KBM-7 (cell line): ENCODE measurements at places on chromosomes 13 and 19.

DNA sequence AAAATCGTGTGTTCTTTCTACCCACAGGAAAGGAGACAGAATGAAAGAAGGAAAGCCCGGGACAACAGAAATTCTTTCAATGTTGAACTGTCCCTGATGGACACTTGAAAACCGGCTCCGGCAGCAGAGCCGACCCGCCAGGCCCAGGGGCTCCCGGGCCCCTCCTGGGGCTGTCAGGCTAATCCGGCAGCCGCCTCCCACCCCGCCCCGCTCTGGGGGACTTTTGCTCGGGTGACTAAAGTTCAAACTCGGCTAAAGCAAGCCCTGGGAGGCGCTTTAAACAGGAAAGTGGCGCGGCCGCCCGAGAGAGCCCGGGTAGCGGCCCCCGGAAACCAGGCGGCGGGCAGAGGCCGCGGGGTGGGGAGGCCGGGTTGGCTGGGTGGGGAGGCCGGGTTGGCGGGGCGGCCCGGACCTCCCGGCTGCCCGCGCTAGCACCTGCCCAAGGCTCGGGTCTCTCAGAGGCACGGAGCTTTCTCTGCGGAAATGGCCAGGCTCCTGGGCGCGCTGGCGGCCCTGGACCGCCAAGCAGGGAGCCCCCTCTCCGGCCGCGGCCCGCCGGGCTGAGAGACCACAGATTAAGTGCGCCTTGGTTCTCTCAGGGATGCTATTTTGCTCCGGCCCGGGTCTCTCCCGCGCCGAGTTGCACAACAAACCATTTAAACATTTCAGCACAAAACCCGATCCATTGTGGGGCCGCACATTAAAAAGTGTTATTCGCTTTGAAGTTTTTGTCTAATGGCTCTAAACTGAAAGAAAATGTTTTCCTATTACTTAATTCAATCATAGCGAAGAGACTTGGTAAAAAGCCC is 2.6 kb upstream of the GSX1 start:
- no peak for DNase-seq

- DNase-seq: no peak
These were observed 666 bp downstream of the BIVM start for GRCh38 chr13:102799426-102800144.

GRCh38 chr13:80161896-80162295 is 179.0 kb downstream of the SPRY2 start:
- DNase-seq: no peak

DNA sequence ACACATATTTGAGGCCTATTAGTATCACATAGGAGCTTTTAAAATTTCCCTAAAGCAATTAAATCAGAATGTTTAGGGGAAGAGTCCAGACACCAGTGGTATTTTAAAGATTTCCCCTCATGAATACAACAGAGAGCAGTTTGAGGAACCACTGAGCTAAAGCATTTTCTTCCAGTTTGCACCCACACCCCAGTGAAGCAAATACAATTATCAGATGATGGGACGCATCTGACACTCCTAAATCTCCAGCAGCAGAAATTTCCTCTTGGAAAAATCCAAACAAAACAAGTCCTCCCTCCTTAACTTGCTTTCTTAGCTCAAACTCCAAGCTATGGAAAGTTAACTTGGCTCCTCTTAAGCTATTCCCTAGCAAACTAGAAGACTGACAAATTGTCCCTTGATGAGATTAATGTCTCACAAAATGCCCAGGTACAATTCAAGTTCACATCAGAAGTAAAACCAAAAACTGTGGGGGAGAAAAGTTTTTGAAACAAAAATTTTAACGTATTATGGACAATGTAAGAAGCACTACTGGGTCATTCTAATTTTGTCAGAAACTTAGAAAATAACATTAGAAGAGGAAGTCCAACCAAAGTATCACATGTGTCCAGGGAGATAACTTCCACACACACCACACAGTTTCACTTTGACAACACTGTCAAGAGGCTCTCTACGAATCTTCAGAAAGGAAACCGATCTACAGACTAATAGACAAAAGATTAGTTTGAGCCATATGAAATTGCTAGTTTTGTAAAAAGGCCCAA is 74.1 kb downstream of the ABCC4 start:
- DNase-seq: peak; percentile 79

DNA sequence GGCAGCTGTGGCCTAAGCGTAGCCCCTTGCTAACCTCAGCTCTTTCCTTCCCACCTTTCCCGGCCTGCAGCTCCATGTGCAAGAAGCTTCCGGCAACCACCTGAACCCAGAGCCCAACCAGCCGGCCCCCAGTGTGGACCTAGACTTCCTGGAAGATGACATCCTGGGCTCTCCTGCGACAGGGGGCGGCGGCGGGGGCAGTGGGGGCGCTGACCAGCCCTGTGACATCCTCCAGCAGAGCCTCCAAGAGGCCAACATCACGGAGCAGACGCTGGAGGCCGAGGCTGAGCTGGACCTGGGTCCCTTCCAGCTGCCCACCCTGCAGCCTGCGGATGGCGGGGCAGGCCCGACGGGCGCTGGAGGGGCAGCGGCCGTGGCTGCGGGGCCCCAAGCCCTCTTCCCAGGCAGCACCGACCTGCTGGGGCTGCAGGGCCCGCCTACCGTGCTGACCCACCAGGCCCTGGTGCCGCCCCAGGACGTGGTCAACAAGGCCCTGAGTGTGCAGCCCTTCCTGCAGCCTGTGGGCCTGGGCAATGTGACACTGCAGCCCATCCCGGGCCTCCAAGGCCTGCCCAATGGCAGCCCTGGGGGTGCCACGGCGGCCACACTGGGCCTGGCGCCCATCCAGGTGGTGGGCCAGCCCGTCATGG is 33.8 kb upstream of the EHD2 start:
- DNase-seq: no peak

DNA sequence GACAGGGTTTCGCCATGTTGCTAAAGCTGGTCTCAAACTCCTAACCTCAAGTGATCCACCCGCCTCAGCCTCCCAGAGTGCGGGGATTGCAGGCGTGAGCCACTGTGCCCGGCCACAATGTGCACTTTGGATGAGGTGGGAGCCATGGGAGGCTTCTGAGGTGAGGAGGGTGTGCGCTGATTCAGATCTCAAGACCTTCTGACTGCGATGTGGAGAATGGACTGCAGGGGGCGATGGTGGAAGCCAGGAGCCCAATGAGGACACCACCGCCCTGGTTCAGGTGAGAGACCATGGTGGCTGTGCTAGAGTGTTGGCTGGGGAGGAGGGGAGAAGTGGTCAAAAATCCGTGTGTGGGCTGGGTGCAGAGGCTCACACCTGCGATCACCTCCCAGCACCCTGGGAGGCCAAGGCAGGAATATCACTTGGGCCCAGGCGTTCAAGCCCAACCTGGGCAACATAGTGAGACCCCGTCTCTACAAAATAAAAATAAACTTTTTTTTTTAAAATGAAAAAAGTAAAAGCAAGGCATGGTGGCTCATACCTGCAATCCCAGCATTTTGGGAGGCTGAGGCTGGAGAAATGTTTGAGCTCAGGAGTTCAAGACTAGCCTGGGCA is 5.6 kb downstream of the INAFM1 start:
- peak; percentile 57 for DNase-seq

DNA sequence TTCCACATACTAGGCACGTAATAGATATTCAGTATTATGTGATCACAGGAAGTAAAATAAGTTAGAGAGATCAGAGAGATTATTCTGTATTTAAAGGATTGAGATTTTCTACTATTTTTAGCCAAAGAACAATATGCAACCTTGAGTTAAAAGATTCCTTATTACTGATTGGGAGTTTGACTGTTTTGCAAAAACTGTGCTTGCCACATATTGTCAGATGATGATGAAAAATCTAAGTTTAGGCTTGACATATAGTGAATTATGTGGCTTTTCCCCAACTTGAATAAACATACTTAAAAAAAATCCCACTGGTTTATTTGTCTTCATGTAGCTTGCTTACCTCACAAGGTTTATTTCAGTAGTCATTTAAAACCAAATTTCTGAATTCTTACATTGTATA is 194.4 kb downstream of the KCNRG start:
- no peak for DNase-seq

- DNase-seq: peak; percentile 36
These were observed 8.3 kb upstream of the TLE6 start for GRCh38 chr19:2969104-2969504.

GRCh38 chr19:18437491-18438330 is at the start of gene ISYNA1:
Gene ISYNA1, minus strand, starts transcription at chr19:18438133. Its CDS starts 154 bp downstream, at chr19:18437979.
- DNase-seq: no peak

DNA sequence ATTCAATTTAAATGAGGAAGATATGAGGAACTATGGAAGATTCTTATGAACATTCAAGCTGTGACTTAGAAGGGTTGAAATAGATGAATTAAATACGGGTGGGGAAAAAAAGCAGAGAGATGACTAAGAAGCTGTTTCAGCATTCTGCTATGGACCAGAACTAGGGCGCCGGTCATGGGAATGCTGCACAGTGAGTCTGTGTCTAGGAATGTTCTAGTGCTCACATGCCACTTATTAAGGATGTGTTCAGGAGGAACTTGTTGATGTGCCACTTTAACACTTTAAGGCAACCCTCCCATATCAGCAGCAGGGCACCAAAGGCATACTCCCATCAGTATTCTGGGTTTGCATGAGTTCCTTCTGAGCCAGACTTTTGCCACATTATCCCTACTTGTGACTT is 152.1 kb downstream of the POSTN start:
- DNase-seq: no peak

DNA sequence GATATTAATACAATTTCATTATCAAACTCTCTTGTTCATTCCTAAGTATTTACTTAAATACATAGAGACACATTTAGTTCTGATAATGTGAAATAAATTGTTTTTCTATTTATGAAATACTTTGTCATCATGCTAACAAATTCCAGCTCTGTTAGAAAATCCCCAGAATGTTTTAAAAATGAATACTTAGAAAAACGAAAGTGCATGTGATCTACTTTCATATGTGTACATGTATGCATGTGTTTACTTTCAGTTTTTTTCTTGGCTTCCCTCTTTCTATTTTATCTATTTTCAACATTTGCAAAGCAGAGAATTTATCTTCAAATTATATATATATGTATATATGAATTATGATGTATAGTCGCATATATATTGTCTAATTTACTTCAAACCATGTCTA is 1110.0 kb upstream of the PCDH20 start:
- no peak for DNase-seq

GRCh38 chr13:88071371-88071770 is 400.2 kb downstream of the SLITRK5 start:
- DNase-seq: no peak

DNA sequence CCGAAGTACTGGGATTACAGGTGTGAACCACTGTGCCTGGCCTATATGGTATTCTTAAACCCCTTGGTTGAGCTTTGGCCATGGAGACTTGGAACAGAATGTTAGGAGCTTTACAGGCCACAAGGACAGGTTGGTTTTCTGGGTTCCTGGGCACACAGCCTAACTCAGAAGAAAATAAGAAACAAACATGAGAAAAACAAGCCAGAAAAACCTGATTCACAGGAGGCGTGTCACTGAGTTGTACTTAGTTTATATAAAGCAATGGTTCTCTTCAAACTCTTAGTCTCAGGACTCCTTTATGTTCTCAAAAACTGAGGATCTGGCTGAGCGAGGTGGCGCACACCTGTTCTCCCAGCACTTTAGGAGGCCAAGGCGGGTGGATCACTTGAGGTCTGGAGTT is 125.1 kb upstream of the SPATA13 start:
- DNase-seq: no peak

DNA sequence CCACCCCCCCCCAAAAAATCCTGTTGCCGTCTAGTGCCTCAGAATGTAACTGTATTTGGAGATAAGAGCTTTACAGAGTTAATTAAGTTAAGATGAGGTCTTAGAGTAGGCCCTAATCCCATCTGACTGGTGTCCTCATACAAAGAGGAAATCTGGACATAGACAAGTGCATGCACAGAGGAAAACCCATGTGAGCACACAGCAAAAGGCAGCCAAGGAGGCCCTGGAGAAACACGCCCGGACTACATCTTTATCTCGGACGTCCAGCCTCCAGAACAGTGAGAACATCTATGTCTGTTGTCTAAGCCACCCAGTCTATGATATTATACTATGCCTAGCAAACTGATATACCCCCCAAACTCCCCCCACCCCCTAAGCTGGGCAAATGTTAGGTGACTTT is 193.8 kb downstream of the KATNAL1 start:
- no peak for DNase-seq

DNA sequence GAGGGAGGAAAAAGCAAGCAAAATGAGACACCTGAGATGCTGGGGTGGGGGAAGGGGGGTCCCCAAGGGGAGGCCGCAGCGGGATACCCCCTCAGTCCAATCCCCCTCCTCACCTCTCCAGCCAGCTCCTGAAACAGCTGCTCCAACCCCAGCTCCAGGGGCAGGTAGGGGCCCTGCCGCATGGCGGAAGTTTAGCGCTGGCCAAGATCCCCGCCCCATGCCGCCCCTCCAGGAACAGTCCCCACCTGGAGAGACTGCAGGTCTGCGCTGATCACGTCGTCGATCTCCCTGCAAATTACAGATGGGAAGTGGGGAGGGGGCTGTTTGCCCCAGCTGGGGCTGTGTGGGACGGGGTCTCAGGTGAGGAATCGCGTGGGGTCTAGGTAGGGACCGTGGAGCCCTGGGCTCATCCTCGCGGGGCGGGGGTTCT is 9.0 kb downstream of the CAPN12 start:
- DNase-seq: no peak

DNA sequence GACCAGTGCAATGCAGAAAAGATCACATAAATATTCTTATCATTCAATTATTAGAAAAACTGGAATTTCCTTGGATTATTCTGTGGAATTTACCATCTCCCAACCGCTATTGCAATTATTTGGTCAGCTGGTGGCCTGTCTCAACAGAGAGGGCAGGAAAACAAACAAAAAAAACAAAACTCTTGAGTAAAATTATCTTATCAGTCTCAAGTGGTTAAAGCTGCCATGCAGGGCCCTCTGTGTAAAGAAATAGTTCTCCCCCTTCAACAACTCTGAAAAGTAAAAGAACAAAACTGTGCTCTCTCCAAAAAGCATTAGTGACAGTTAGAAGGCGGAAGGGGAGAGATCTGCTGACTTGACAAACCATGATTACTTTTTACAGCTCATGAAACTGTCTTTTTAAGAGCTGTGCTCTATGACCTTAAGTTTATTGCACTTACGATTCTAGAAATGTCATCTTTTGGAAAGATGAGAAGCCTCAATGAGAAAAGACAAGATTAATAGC is 152.3 kb downstream of the DLEU7 start:
- DNase-seq: no peak

GRCh38 chr19:18807861-18808331 is 16.8 kb upstream of the COMP start:
- DNase-seq: no peak

GRCh38 chr13:45951724-45952123 is 100.2 kb upstream of the SIAH3 start:
- DNase-seq: no peak

- DNase-seq: no peak
These were observed 18.7 kb downstream of the PAF1 start for GRCh38 chr19:39372047-39372802.

- peak; percentile 70 for DNase-seq
These were observed 33.0 kb upstream of the ADGRE5 start for GRCh38 chr19:14347999-14348889.

DNA sequence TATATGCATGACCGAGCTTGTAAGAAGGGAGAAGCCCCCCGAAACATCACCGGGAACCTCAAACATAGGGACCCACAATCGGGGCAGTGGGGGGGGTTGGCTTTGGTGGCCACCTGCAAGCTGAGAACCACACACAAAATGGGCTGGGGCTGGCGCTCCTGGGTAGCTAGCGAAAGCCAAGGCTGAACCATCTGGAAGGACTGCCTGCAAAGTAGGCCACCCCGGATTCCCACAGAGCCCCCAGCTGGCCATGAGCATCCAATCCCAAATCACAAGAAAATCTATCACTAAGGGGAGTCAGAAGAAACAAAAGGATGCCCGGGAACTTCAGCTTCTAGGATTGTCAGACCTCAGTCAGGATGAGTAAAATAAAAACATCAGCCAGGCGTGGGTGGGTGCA is 2.8 kb upstream of the PSPN start:
- no peak for DNase-seq
